ENCODE measurements at places on chromosomes 6 and 20.
A peak's percentile ranks its signal among the peaks of the same experiment; 100 is the strongest.

DNA sequence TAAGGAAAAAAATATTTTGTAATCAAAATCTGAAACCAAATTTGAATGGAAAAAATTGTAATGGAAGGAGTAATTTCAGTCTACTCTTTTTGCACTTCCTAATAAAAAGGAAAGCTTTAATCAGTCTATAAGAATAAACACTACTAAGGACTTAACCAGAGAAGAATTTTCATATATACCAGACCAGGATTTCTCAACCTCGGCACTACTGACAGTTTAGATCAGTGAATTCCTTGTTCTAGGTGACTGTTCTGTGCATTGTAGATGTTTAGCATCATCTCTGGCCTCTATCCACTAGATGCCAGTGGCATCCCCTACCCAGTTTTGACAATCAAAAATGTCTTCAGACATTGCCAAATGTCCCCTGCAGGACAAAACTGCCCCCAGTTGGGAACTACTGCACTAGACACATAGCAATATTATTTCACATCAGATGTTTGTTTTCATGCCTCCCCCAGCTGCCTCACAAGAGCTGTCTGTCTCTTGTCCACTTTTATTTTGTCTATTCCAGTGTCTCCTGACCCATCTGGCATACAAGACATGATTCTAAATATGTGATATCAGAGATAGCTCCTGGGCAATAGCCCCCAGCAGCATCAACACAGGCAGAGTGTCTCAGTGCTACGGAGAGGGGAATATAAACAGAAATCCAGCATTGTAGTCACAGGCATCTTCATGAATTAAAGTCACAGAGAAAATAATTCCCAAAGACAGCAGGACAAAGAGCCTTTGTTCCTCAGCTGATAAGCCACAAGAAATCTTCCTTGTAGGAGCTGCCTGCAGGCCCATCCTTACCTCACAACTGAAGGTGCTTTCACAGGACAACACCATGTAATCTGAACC, 27.0 kb downstream of the DNAAF9 start:
- no peak for DNase-seq

DNA sequence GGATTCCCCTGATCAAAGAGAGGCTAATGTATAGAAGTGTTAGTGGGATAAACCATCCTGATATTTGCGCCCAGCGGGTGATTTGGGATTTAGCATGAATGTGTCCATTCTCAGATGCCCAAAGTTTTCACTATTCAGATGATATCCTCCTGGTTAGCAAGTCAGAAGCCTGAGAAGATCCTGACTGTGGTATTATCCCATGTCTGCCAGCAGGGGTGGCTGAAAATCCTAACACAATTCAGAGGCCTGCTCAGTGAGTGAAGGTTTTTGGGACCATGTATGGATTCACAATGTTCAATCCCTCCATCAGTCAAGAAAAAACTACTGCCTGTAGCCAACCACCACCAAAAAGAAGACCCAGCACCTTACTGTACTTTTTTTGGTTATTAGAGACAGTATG, 34.1 kb upstream of the SPACA1 start:
- no peak for DNase-seq

- no peak for DNase-seq
Measured at GRCh38 chr20:59776626-59777330, 156.7 kb downstream of the SYCP2 start.

- no peak for DNase-seq
Measured at GRCh38 chr6:71391126-71391525, 102.5 kb downstream of the OGFRL1 start.

- DNase-seq = no peak
Measured at GRCh38 chr6:151065027-151065815, 174.5 kb upstream of the AKAP12 start.

DNA sequence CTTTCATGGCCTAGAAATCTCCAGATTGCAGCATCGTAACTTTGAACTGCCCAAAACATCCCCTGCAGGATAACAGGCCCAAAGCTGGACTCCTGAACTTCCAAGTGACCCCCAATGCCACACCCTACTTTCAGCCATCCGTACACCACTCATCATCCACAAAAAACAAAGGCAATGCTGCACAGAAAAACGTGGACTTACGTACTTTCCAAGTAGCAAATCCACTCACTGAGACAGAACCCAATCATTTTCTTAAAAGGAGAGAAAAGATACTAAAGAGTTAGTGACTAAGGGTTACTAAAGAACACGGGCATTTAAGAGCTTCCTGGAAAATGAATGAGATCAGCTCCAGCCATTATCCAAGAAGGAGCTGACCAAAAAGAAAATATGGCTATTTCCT, 211.0 kb downstream of the WDR27 start:
- no peak for DNase-seq

GRCh38 chr6:17035257-17036064, 66.4 kb upstream of the STMND1 start:
- DNase-seq = no peak

DNA sequence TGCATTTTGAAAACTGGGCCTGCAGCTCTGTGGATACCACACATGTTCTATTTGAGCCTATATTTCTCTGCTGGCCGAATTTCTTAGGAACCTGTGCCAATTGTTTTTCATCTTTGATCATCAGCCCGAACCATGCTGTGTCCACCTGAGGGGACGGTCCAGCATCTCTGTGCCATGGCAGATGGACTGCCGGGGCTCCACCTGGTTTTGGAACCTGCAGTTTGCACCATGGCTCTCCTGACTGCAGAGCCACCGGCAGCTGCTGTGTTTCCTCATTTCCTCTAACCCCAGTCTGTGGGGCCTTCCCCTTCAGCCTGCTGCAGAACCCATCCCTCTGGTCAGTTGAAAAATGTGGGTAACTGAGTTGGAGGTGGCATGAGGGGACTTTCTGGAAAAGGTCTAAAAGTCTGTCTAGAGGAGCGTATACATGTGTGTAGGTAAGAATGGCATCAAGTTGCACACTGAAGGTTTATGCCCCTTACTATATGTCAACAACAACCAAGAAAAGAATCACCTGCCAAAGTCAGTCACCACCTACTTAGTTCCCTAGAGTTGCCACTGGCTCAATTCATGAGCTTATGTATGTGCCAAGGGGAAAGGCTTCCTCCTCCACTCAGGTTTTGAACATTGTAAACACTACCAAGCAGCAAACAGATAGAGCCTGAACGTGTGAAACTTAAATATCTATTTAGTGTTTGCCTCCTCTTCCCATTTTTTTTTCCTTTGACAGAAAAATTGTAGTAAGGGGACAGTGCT, 548.2 kb downstream of the PRKN start:
- no peak for DNase-seq

- no peak for DNase-seq
Measured at GRCh38 chr20:20664795-20665589, 47.5 kb downstream of the RALGAPA2 start.

DNA sequence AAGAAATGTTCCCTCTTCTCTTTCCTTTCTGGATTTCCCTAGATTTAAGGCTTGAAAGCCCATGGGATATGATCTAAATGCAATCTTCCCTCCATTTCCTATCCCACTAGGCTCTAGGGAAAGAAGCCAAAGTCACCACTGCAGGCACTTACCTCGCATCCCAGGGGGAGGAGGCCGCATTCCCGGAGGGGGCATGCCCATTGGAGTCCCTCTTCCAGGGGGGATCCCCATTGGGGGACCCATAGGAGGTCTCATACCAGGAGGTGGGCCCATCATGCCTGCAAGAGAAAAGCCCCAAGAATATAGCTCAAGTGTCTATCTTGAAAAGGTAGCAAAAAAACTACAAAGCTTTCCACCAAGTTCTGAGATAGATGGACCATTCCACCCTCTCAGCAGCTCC, 8.1 kb downstream of the SNRPB start:
- no peak for DNase-seq

DNA sequence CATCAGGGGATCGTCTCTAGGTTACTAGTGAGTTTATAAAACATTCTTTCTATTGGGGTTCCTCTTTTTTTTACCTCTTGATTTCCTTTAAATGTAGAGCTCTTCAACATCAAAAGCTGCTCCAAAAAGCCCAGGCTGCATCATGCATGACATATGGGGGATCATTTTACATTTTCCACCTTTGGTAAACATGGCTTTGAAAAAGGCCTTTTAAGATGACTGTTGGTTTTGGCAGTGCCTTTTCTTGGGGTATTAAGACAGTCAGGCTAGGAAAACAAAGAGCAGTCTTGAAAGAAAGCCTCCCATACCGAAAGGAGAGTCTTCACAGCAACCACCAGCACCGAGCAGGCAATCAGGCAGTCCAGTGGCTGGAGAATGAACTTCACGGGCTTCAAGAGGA, 73.2 kb downstream of the NPEPL1 start:
- no peak for DNase-seq

GRCh38 chr20:23120936-23121750, 35.0 kb upstream of the CD93 start:
- DNase-seq = peak; percentile 6

GRCh38 chr20:57062696-57063270, 203.7 kb downstream of the BMP7 start:
- DNase-seq = no peak

DNA sequence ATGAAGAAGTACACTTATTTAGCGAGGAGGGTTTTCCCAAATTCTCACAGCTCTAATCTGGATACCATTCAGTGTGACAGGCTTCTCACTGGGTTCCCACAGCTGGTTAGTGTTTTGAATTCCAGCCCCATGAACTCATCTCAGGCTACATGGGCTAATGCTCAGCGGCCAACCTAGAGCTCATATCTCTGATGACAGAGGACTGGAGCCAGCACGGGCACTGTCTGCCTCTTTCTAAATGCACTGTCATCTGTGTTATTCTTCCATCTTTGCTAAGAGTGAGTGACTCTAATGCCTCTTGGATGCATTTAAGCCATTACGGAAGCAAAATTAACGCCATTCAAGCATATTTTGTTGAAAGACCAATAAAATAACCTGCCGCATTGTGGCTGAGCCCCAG, 308.9 kb upstream of the JAG1 start:
- DNase-seq = no peak

- DNase-seq = peak; percentile 74
Measured at GRCh38 chr6:44126320-44127149, 717 bp downstream of the MRPL14 start.

DNA sequence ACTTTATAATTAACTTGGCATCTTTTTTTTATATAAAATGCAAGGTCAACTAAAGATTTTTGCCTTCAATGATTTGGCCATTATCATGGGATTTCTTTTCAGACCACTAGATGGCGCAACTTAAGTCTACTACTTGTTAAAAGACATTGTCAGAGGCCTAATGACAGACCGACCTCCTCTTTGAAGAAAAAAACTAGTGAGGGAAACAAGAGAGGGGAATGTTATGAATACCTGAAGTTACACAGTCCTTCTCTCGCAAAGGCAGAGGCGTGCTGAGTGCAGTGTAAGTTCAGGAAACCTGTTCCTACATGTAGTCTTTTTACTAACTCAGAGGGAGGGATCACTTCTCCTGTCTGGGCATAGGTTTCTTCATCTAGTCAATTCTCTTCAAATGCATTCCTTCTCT, 9.3 kb downstream of the TRAPPC3L start:
- DNase-seq = no peak

DNA sequence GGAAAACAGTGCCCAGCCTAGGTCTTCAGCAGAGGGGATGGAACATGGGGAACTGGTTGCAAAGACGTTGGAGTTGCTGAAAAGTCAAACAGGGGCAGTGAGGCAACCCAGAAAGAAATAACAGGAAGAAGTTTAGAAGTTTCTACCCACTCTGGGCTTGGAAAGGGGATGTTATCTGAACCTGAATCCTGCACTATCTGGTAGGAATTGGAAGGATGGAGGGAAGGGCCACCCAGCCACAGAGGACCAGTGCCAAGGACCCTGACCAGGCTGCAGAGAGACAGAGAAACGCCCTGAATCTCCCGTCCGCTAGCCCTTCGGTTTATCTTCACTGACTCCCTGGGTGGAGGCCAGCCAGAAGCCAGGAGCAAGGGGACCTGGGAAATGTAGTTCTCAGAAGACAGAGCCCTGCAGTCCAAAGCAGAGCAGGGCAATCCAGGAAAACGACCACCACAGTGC, 217.3 kb upstream of the RREB1 start:
- DNase-seq = no peak

- no peak for DNase-seq
Measured at GRCh38 chr20:37246736-37247135, 14.9 kb downstream of the GHRH start.

DNA sequence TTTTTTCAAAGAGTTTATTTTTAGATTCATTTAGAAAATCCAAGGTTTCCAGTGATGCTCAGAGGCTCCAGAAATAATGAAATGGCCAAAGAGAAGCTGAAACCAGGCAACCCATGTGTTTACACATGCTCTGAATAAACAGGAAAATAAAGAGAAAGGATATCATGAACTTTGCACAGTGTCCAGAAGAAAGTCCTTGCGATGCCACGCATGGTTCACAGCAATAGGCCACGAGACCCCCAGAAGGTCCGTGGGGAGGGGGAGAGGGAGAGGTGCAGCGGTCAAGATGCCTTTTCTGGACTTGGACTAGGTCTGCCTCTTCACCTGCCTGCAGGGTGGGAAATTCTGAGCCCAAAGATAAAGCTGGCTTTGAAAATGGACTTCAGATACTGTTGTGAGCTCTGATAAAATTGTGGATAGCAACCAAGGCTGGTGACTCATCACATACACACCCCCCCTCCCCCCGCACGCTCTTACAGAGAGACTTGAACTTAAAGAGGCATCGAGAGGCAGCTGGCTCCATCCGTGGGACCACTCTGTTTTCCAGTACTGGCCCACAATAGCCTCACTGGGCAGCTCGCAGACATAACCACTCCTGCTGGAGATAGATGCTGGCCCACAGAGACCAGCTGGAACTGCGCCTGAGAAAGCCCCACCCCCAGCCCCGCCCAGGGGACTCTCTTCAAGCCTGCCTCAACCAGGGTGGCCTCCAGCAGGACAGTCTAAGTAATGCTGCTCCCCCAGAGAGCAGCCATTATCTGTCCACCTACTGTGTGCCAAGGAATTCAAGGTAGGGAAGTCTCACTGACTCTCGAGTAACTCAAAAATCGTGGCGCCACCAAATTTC, 21.2 kb upstream of the NFATC2 start:
- DNase-seq = peak; percentile 24

- no peak for DNase-seq
Measured at GRCh38 chr6:47118611-47119010, 76.5 kb upstream of the ADGRF1 start.

DNA sequence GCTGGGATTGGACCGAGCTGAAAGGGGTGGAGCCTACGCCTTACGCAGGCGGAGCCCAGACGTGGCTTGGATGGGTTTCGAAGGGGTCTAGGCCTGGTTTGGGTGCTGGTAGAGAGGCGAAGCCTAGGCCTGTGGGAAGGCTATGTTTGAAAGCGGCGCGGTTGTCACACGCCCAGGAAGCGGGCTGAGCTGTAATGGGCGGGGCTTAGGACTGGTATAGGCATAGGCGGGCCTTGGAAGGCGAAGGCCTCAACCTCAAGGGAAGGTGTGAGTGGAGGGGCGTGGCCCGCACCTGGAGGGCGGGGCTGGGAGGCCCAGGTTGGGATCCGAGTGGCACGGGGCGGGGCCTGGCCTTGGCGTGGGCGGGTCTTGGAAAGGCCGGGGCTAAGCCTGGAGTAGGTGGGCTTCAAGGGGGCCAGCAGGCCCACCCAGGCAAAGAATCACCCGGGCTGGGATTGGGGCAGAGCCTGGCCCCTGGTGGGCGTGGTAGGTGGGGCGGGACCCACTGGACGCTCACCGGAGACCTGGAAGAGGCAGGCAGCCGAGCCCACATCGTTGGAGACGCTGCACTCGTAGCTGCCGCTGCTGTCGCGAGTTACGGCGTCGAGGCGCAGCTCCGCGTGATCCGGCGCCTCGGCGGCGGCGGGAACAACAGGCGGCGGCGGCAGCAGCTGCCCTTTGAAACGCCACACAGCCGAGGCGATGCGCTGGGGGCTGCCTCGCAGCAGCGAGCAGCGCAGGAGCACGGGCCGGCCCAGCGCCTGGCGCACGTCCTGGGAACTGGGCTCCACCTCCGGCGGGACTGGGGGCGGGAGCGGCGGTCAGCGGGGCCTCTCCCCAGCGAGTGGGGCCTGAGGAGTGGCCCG, 49.0 kb downstream of the MDGA1 start:
- DNase-seq = peak; percentile 22

- DNase-seq = no peak
Measured at GRCh38 chr20:53857723-53858236, 212.6 kb downstream of the BCAS1 start.

All from activated CD8-positive, alpha-beta memory T cell treated with anti-CD3 and anti-CD28 coated beads, Interleukin-2, amount 50 U/mL, for 4 hours (primary cell).